ENCODE measurements at places on chromosomes 2 and 18. TPM values are rescaled to one million over a fixed set of nuclear protein-coding genes. Genes with fewer than 3 reads are reported as not detected.

DNA sequence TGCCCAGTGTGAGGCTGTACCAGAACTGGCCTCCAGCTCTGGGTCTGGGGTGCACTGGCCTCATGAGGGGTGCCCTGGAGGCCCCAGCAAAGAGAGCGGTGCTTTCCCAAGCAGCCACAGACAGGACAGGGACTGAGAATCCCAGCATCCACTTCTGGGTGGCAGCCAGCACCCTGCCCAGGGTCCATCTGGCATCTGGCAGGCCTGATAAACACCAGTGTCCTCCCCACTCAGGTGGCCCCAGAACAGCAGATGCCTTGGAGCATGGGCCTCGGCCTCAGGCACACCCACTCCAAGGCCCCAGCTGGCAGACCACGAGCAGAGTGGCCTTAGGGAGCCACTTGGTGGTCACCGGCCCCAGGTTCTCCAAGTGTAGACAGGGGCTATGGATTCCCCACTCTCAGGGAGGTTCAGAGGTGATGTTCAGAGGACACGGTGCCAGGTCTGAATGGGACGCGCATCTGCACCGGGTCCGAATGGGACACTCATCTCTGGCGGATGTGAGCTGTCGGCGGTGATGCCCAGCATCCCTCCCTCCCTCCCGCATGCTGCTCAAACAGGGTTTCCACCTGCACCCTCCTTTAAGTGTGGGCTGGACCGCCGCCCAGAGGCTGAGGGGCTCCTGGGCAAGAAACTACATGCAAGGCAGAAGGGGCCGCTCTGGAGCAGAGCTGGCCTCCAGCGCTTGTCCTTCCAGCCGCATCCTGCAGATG lies 82.2 kb upstream of the GPC1 start:
- no peak for DNase-seq

- DNase-seq: no peak
Observed at GRCh38 chr2:70347831-70348230, 46.0 kb upstream of the FAM136A start.

GRCh38 chr2:188079196-188079595 lies 212.5 kb upstream of the GULP1 start:
- DNase-seq: no peak

DNA sequence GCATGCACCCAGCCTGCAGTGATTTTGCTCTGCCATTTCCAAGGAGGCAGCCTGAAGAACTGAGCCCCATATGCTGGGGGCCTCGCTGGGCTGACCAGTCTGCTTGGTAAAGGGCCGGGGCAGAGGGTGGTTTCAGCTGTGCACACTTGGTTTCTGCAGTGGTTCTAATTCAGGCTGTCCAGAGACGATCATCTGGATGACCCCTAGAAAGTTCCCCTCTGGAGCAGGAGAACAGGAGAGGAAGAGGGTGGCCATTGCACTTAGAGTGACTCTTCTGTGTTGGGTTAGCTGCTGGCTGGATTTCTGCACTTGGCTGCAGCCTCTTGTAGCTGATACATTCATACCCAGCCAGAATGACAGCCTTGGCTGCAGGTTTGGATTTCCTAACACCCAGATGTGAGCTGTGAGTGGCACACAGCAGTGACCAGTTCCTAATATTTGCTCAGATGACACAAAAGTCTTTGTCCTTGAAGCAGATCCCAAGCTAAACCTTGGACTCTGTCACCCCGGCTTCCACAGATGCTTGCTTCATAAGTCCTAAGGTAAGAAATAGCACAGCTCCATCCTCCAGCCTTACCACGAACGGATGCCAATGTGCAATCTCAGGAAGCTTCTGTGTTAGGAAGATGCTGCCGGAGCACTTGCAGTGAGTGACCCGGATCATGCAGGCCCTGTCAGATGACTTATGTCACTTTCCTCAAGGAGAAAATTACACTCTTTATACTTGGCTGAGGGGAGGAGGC lies 105.6 kb downstream of the HNRNPLL start:
- DNase-seq: no peak

DNA sequence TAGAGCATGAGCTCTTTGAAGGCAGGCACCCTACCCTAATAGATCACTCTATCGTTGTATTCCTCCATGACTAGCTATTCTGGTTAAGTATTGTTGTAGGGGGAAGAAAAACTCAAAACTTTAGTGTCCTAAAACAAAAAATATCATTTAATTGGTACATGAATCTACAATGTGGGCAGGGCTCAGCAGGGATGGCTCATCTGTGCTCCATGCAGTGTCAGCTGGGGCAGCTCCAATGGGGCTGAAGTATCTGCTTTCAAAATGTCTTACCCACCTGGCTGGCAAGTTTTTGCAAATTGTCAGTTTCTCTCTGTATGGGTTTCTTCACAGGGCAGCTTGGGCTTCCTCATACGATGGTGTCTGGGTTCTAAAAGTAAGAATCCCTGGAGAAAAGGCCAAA lies 83.2 kb upstream of the ITGA6 start:
- no peak for DNase-seq

GRCh38 chr2:60958361-60958760 lies 59.2 kb upstream of the PEX13 start:
- peak; percentile 21 for DNase-seq

DNA sequence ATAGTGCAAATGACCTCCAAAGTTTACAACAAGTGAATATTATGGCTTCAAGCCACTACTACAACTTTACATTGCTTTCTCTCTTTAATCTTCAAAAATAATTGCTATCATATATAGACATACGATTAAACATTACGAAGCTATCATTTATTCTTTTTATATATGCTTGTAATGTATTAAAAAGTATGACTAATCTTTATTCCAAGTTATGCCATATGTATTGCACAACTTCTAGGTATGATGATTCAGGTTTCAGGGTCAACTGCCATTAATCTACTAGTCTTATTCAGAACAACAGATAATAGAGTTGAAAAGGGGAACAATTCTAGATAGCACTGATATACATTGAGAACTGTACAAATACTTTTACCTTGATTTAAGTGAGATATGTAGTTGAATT lies 506.2 kb upstream of the TMEFF2 start:
- no peak for DNase-seq

DNA sequence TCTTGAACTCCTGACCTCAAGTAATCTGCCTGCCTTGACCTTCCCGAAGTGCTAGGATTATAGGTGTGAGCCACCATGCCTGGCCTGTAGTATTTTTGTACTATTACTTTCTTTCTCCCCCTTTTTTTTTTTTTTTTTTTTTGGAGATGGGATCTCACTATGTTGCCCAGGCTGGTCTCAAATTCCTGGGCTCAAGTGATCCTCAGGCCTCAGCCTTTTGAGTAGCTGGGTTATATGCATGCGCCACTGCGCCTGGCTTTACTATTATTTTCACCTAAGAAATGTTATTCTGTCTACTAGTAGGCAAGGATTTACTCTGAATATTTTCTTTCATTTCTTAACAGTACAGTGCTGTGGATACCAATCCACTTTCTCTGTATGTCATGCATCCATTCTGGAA lies 17.4 kb upstream of the ADGRF3 start:
- no peak for DNase-seq

DNA sequence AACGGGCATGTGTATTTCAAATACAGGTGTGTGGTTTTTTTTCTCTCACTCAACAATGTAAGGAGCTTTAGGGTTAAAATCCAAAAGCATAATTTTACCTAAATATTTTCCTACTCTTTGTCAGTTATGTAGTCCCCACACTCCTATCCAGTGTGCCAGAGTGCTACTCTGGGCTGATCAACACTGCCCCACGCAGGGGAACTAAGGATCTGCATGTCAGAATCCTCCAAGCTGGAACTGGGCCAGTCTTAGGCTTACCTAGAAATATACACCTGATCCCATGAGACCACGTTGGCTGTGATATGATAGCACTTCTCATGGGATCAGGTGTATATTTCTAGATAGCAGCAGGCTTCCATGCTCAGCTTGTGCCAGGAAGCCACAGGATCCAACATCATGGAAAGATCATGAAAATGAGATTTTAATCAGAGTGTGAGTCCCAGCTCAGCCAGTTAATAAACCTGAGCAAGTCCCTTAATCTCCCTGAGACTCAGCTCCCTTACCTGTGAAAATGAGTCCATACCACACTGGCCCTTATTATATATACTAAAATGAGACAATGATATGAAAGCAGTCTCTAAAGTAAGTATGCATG lies 29.7 kb downstream of the CCDC141 start:
- peak; percentile 36 for DNase-seq

- DNase-seq: peak; percentile 72
Observed at GRCh38 chr2:64237266-64237665, 93.0 kb upstream of the PELI1 start.

GRCh38 chr2:173184031-173185004 lies 108.7 kb downstream of the MAP3K20 start:
- DNase-seq: no peak

DNA sequence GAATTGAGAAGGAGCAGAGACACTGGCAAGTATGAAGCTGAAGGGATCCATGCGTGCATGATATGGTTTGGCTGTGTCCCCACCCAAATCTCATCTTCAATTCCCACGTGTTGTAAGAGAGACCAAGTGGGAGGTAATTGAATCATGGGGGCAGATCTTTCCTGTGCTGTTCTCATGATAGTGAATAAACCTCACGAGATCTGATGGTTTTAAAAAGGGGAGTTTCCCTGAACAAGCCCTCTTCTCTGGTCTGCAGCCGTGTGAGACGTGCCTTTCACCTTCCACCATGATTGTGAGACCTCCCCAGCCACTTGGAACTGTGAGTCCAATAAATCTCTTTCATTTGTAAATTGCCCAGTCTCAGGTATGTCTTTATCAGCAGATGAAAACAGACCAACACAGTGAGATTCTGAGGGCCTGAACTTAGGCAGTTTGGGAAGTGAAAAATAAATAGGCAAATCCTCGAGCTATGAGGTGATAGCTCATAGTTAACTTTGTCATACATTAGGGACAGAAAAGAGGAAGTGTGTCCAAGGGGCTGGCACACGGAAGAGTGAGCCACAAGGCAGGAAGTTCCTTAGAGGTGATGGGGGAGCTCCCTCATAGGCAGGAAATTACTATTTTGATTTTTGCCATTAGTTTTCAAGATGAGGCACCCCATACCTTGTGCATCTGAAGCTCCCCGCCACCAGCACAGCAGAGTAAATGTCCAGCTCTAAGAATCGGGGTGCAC lies 658.8 kb upstream of the ID2 start:
- DNase-seq: no peak

DNA sequence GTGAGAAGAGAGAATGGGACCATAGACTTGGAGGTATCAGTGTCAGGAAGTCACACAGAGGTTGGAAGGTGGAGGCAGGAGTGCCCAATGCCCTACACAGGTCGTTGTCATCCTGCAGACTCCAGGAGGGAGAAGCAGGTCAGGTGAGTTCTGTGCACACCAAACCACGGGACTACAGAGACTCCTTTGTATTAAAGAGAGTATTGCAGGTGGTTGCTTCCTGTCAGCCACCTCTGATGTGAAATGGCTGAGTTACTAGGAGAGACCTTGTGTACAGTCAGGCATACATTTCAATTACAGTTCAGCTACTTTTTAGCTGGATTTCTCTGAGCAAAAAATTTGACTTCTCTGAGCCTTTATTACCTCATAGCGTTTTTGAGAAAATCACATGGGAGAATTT lies 51.6 kb downstream of the SPP2 start:
- DNase-seq: no peak

GRCh38 chr2:30150786-30151185 lies 4.0 kb downstream of the YPEL5 start:
- DNase-seq: no peak

- no peak for DNase-seq
Observed at GRCh38 chr2:3628241-3628679, 29.7 kb upstream of the ALLC start.

- DNase-seq: no peak
Observed at GRCh38 chr2:10345813-10346212, 43.1 kb downstream of the HPCAL1 start.

GRCh38 chr2:96874198-96874831 lies 4.4 kb upstream of the SEMA4C start:
- DNase-seq: no peak

DNA sequence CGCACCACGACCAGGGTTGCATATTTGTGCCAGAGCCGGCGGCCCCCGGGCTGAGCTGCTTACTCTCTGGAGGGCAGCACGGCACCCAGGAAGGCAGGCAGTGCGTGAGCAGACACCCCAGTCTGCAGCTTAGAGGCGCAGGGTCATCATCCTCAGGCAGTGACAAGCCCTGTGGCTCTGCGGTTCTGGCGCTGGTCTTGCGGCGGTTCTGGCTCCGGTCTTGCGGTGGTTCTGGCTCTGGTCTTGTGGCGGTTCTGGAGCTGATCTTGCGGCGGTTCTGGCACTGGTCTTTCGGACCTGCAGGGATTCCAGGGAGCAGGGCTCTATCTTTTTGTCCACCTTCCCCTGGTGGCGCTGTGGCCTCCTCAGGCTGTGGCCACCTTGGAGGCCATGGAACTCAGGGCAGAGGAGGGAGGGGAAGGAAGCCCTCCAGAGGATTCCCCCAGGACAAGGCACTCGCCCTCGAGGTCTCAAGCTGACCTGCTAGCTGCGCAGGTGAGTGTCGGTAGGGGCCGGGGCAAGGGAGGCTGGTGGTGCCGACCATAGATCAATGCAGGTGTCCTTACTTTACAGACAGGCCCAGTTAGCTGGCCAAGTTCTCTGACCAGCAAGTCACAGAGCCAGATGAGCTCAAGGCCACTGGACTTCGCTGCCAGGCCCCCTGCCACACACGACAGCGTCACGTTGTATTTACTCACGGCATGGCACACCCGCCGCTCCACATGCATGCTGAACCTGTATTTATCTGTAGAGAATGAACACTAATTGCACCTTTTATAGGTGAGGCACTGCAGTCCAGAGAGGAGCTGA lies 14.9 kb downstream of the ESPNL start:
- DNase-seq: no peak

Gene ACMSD
- not detected for total RNA-seq

Gene MYO1B
- 96.8 TPM for total RNA-seq

Gene LGALSL
- total RNA-seq: 3.8 TPM

Gene EHD3
- total RNA-seq: 4.0 TPM

Gene BARD1
- total RNA-seq: 14.1 TPM

Gene IHH
- total RNA-seq: under 0.01 TPM

Gene GKN2
- not detected for total RNA-seq

Gene MFSD2B
- total RNA-seq: under 0.01 TPM

Gene XDH
- not detected for total RNA-seq

Gene MTCL1
- 5.6 TPM for total RNA-seq

Gene IL36A
- total RNA-seq: not detected

Gene CTNNA2
- not detected for total RNA-seq

Gene UGT1A1
- not detected for total RNA-seq

All from dermis microvascular lymphatic vessel endothelial cell (primary cell).